ENCODE measurements at places on chromosomes 1 and 21.

- DNase-seq, result no peak
Measured at GRCh38 chr21:41737651-41738324, 29.1 kb downstream of the RIPK4 start.

- no peak for DNase-seq
Measured at GRCh38 chr1:230855886-230856285, 12.4 kb downstream of the C1orf198 start.

DNA sequence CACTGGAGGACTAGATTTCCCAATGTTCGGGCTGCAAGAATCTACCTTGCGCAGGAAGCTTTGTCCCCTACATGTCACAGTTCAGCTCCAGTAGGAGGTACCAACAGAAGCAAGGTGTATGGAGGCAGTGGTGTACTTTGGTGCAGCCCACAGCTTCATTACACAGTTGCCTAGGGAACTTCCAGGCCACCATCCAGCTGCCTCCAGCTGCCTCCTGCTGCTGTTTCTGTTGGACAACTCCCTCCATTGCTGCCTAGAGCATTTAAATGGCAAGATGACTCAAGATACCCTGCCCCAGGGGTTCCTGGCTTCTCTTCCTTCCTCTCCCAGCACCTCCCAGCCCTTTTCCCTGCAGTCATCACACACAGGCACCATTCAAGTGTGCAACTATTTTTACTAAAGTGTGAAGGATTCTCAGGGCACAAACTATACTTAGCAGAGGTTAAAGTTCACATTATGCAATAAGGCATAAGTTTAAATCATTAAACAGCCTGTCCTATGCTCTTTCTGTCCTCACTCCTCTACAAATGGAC, 39.0 kb upstream of the ATP1A1 start:
- no peak for DNase-seq

GRCh38 chr1:210698661-210699060, 370.0 kb downstream of the HHAT start:
- no peak for DNase-seq

DNA sequence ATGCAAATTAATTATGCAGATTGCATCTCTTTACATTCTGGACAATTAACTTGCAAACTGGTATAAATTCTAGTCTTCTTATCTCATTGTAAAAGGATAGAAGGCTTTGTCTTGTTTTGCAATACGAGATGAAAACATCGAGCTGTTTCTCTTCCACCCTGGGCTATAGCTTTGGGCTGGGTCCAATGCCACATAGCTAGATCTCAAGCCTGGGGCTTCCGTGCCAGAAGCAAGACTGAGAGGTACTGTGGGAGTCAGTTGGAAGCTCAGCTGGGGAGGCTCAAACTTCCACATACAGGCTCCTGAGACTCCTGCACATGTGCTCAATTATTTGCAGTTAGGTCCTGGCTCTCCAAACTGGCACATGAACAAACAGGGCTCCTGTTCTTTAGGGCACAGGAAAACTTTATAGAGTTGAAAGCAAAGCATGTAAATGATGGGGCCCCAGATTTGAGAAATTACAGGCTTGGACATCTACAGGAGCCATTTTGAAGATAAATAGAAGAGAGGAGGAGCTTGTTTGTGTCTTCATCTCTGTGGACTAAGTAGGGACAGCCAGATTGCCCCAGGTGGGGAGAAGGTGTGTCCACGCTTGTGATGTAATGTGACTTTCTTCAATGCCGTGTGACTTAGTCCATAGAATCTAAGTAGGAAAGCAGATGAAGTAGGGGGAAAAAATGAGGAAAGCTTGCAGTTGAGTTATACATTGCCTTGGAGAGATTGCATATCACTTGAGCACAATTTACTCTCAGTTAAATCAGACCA, 65.9 kb upstream of the SIPA1L2 start:
- no peak for DNase-seq

- no peak for DNase-seq
Measured at GRCh38 chr1:186662752-186663151, 17.5 kb downstream of the PTGS2 start.

DNA sequence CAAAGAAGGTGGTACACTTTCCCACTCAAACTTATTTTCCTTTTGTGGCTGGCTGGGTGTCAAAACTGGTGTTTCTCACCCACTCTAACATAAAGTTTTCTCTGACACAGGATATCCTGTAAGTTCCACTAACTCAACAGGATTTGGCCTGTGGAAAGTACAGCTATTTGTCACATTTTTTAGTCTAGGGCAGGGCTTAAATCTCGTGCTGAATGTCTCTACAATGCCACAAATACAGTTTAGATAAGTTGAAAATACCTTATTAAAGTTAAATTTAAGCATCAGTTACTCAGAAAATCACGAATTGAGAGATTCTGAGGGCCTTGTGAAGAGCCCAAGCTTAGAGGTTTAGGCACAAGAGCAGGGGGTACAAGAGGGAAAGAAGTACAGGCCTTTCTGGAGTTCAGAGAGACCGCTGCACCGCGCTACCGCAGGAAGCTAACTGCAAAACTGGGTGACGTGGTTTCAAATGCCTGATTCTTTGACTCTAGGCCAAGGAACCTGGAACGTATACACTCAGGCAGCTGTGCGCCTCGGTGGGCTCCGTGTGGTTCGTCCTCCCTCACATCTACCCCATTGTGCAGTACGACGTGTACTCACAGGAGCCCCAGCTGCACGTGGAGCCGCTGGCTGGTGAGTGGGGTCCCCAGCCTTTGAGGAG, 23.4 kb upstream of the PWP2 start:
- DNase-seq, result no peak

- no peak for DNase-seq
Measured at GRCh38 chr1:18874600-18874999, 15.1 kb upstream of the TAS1R2 start.

GRCh38 chr1:157944663-157945280, 48.7 kb upstream of the KIRREL1 start:
- DNase-seq, result no peak

GRCh38 chr1:9344426-9345200, 51.9 kb downstream of the SPSB1 start:
- no peak for DNase-seq

DNA sequence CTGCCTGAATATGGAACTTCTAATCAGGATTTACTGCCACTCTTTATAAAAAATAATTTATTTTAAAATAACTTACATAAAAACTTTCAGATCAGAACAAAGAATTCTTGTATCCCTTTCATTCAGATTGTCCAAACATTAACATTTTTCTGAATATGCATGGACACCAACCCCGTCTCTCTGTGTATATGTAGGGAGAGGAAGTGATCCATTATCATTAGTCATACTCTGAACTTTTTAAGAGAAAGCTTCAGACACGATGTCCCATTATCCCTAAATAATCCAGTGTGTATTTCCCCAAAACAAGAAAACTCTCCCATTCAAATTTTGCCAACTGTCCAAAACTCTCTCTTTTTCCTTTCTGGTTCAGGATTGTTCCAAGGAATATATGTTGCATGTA, 122.3 kb upstream of the CXADR start:
- no peak for DNase-seq

- DNase-seq, result no peak
Measured at GRCh38 chr1:45101947-45102346, 89.9 kb downstream of the UROD start.

- no peak for DNase-seq
Measured at GRCh38 chr1:182552527-182552926, 36.5 kb downstream of the RNASEL start.

GRCh38 chr1:6148497-6149241, 31.5 kb downstream of the CHD5 start:
- DNase-seq, result no peak

- DNase-seq, result no peak
Measured at GRCh38 chr1:109399326-109399957, 1.7 kb upstream of the SORT1 start.

DNA sequence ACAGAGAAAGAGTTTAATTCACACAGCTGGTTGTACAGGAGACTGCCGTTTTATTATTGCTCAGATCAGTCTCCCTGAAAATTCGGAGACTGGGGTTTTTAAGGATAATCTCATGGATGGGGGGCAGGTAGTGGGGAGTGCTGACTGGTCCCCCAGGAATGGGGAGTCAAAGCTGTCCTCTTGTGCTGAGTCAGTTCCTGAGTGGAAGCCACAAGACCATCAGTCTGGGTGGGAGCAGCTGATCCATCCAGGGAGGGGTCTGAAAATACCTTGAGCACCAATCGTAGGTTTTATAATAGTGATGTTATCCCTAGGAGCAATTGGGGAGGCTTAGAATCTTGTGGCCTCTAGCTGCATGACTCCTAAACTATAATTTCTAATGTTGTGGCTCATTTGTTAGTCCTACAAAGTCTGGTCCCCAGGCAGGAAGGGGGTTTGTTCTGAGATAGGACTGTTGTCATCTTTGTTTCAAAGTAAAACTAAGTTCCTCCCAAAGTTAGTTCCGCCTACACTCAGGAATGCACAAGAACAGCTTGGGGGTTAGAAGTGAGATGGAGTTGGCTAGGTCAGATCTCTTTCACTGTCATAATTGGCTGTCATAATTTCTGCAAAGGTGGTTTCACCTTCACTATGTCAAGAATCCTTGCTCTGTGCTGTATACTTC, 50.3 kb downstream of the TRAF5 start:
- no peak for DNase-seq

DNA sequence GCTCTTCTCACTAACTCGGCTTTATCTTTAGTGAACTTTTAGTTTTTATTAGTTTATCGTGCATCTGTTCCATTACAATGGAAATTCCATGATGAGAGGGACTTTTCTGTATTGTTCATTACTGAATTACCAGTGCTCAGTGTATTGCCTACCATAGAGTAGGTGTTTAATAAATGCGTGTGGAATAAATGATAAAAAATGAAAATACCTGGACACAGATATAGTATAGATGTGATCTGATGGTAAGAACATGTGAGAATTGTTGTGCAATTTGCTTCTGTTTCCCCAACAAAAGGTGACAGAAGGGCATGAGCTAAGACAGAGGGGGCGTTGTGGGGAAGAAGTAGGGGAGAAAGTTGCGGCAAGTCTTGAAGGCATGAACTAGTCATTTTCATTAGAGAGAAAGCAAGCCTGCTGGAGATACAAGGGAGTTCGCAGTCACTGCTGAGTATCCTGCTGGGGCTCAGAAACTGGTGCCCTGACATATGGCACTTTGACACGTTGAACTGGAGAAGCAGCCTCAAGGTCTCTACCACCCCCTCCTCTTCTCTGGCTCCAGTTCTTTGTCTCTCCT, 5.6 kb upstream of the COG2 start:
- DNase-seq, result no peak

GRCh38 chr1:100188617-100189016, 10.6 kb upstream of the LRRC39 start:
- peak; percentile 41 for DNase-seq

DNA sequence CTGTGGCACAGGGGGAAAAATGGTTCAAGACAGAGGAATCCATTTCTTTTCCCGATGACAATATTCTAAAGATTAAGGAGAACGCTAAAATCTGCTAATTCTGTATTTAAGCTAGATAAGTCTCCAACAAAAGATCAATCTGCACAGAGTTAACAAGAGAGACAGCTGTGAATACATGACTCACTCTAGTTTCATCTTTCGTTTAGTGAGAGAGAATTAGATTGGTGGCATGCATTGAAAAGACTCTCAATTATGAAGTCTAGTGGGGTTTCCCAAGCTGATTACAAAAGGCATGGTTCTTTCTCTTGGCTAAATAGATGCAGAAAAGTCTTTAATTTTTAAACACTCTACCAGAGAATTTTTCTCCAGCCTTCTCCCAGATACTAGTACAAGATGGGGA, 34.4 kb downstream of the CAPN9 start:
- no peak for DNase-seq

GRCh38 chr1:170707959-170708655, 44.2 kb downstream of the PRRX1 start:
- no peak for DNase-seq

GRCh38 chr1:243595527-243596210, 254.4 kb downstream of the AKT3 start:
- no peak for DNase-seq

DNA sequence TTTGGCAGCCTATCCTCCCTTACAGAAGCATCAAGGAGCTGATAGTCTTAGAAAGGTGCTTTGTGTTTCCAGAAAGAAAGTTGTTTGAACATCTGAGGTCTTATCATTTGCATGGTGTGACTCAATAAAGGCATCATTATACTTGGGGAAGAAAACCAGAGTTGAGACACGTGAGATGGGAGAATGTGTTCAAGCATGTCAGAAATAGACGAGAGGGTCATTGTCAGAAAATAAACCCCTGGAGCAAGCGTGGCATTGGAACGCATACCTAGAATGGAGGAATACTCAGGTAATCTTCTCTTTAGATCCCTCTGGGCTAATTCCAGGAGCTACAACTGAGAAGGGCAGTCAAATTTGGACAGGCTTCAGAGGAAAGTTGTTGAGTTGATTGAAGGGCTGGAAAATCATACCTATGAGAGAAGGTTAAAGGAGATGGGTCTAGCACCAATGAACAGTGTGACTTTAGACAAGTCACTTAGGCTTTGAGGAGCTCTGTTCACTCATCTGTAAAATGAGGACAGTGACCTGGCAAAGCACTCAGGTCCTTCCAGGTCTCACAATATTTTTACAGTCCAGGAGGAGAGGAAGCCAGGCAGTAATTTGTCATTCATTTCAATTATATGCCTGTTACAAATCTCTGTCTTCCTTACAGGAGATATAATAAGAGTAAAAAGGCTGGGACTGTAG, 101.3 kb upstream of the C1orf21 start:
- no peak for DNase-seq

DNA sequence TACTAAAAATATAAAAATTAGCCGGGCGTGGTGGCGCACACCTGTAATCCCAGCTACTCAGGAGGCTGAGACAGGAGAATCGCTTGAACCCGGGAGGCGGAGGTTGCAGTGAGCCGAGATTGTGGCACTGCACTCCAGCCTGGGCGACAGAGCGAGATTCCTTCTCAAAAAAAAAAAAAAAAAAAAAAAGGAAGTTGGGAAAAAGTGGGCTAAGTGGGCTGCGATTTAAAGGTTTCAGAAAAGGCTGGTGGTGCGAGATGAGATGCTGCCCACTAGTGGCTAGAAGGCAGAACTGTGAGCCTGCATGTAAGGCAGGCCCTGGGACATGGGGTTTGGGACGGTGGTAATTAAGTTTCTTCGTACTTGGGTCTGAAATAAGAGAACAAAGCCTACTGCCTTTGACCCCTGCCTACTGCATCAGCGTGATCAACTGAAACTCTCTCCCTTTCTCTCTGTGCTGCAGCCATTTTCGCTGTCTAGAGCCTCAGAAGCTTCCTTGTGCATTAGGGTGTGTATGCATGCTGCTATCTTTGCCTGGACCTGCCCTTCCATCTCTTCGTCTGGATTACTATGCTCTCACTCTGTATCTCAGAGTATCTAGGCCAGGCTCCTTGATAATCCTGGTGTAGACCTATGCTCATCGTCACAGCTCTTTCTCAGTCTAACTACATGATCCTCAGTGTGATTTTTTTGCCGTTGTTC, 12.4 kb downstream of the FMOD start:
- DNase-seq, result no peak

DNA sequence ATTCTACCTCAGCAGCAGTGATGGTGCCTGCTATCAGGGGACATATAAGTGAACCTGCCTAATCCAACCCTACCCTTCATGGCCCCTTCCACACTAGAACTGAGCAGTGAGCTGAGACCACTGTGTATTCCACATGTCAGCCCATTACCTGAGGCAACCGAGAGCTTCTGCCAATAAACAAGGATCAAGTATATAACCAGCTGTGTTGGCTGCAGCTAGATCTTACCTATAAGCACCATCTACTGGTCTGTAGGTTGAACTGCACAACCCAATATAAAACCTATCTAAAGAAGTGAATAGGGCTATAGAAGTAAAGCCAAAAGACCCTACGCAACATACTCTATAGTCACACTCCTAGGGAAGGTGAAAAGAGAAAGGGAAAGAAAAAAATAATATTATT, 376.9 kb downstream of the HHIPL2 start:
- no peak for DNase-seq

GRCh38 chr1:40265298-40265697, 7.3 kb downstream of the ZMPSTE24 start:
- DNase-seq, result no peak

GRCh38 chr1:21672478-21673276, 3.5 kb upstream of the RAP1GAP start:
- DNase-seq, result no peak
